ENCODE measurements at places on chromosomes 2 and 18.

DNA sequence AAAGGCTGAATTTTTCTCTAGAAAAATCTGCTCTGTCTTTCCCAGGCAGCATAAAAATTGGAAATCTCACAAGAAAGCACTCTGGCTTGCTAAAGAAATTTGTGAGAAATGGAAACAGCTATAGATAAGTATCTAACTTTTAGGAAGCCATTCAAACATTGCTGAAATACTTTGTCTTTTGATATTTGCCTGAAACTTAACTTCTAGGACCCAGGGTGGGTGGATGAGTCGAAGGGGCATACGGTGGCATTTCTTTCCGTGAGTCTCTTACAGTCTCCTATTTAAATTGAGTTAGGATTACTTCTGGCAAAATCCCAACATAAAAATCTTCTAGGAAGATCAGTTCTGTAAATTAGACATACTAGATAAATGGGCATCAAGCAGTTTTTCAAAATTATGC lies 532 bp upstream of the COL3A1 start:
- no peak for DNase-seq

- no peak for DNase-seq
Observed at GRCh38 chr2:68009526-68009925, 53.3 kb downstream of the C1D start.

- no peak for DNase-seq
Observed at GRCh38 chr2:43218155-43218701, 8.2 kb downstream of the ZFP36L2 start.

DNA sequence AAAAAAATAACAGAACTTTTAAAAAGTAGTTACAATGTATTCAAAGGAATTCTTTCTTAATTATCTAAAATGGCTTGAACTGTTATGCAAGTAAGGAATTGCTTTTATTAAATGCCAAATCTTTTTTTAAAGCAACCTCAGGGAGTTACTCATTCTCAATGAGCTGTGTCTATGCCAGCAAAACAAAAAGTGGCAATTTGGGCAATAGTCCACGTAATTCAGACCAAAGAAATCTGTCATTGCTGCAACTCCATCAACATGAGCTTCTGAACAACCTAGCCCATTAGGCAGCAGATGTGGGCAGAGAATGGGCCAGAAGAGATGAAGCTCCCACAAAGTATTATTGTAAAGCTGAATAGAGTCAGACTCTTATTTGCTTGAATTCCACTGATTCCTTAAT lies 118.4 kb downstream of the ALK start:
- no peak for DNase-seq

DNA sequence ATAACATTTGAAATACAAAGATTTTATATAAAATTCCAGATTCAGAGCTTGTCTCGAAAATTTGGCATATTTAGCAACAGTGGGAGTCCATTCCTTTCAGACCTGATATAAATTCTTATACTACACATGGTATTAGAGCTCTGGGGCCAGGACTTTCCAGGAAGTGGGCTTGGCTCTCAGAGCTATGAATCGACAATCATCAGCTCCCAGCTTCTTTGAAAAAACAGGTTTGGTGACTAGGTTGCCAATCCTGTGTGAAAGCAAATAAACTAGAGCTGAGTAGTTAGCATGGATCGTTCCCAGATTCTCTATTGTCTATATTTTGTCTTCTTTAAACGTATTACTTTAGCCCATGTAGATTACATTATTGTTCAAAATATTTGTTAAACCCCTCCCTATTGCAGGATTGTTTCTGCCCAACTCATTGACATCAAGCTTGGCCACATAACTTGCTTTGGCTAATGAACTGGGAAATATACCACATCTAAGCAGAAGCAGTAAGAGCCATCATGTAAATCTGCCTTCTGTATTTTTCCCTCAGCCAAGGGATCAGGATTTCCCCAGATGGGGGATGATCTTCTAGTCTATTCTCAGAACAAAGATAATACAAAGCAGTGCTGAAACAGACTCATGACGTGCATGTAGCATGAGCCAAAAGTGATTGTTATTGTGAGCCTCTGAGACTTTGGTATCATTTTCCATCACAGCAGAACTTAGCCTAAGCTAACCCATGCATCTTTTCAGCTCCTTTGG lies 105.4 kb downstream of the KCNH7 start:
- DNase-seq = no peak

DNA sequence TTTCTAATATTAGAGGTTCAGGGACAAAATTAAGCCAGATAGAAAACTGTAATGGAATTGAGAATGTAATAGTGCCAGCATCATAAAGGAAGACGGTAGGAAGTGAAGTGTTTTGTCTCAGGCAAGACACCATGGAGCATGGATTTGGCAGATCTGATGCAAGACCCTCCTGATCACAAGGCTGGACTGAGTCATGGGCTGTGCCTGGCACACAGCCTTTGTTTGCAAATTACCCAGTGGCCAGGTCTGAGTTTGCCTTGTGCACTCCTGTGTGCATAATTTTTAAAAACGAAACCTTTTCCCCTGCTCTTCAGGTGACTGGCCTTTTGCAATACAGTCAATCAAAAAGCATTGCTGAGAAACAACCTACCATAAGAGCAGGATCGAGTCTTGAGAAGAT lies 2.0 kb upstream of the UPP2 start:
- peak; percentile 17 for DNase-seq

GRCh38 chr18:56492136-56492535 lies 146.3 kb downstream of the TXNL1 start:
- no peak for DNase-seq

DNA sequence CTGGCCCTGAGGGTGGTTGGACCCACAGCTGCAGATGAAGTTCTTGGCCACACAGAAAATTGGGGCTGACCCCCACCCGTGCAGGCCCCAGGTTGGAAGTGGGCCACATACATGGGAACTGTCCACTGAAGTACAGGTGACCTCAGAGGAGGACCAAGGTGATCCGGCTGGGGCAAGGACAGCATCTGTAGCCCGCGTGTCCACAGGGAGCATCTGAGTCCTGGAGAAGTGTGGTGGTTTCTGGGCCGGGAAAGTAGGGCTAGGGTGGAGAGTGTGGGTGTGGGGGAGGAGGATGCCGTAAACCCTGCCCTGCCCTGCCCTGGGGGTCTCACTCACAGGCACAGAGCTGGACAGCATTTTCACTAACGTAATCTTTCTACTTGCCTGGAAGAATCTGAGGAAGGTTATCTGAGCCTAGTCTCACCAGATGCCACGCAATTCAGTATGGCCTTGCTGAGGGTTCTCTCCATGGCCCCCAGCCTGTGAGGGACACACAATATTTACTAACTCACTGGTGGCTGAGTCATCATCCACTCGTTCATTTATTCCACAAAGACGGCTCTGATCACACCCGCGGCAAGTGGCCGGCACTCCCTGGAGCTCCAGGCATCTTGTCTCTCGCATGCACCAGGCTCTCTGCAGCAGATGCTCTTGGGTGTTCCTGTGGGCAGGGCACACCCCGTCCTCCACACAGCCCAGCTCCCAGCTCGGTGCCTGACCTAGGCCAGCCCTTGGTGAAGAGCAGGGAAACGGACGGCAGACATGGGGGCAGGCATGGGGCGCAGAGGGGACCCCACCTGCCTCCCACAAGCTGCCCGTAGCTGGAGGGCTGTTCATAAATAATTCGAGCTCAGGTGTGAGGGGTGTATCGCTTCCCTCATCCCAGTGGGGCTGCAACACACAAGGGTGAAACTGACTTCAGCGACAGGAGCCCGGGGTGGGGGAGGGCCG lies 51.2 kb downstream of the INHBB start:
- DNase-seq = no peak

GRCh38 chr18:55173291-55173690 lies 214.0 kb upstream of the CCDC68 start:
- DNase-seq = no peak

DNA sequence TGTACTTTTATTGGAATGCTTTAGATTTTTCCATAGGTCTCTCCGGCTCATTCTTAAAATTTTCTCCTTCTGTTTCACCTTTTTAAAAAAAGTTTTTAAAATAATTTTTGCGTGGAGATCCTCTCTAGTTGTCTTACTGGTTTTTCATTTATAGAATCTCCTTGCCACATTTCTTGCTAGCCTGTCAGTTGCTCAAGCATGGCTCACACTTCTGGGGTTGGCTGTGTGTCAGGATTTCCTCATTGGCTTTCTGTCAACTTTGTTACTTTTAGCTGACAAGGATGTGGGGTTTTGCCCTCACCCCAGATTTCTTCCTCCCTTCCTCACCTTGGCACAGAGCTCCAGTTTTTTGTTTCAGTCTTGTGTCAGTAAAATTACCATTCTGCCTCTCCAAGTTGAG lies 124.6 kb downstream of the ZNF407 start:
- DNase-seq = peak; percentile 41
